ENCODE measurements at places on chromosomes 1 and 21. TPM values are rescaled to one million over a fixed set of nuclear protein-coding genes. Genes with fewer than 3 reads are reported as not detected.

CACHD1 gene
- 20.5 TPM for total RNA-seq

AMY1B gene
- total RNA-seq = not detected

APP gene
- total RNA-seq = 1,157 TPM

GRCh38 chr1:179779645-179780272 is 36.7 kb downstream of the FAM163A start:
- no peak for DNase-seq

DNA sequence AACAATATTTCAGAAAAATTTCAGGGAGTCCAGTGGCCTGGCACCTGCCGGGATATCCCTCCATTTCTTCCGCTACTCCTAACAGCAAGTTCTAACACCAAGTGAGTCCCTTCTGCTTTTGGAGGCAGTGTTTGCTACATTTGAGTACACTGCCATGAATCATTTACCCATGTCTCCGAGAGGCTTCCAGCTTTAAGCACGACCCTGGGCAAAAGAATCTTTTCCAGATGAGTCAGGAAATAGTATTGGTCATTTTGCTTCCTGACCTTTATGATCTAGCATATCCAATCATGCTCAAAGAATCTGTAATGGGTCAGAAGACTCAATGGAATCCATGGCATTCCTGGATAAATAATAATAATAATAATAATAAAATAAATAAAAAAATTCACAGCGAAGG is 60.7 kb upstream of the FMN2 start:
- no peak for DNase-seq

GRCh38 chr1:214698559-214698958 is 95.6 kb downstream of the CENPF start:
- no peak for DNase-seq

- DNase-seq = no peak
These were observed 138.6 kb upstream of the EDN2 start for GRCh38 chr1:41622859-41623732.

DNA sequence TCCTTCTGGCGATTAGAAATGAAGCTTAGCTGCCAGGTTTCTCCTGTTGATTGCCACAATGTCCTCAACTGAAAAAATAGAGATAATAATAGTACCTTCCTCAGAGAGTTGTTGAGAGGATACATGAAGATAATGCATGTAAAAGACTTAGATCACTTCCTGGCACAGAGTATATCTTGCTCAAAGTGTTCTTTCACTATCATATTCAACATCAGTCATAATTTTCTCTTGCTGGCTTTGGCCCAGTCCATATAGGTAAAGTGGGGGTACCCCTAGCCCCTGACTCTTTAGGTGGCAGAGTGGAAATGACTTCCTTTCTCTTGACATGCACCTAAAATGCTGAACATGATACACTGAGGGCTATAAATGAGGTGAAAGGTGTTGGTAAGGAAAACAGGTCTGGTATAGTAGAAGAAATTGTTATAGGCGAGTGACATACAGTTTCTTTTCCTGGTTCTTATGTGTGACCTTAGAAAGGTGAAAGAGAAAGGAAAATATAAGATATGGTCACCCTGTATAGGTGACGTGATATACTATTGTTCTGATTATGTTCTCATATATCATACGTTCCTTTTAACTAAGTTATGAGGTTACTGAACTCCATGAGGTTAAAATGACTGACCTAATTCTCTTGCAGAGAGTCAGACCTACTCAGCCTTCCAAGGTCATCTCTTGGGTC is 209.9 kb upstream of the DEPDC1 start:
- no peak for DNase-seq

DNA sequence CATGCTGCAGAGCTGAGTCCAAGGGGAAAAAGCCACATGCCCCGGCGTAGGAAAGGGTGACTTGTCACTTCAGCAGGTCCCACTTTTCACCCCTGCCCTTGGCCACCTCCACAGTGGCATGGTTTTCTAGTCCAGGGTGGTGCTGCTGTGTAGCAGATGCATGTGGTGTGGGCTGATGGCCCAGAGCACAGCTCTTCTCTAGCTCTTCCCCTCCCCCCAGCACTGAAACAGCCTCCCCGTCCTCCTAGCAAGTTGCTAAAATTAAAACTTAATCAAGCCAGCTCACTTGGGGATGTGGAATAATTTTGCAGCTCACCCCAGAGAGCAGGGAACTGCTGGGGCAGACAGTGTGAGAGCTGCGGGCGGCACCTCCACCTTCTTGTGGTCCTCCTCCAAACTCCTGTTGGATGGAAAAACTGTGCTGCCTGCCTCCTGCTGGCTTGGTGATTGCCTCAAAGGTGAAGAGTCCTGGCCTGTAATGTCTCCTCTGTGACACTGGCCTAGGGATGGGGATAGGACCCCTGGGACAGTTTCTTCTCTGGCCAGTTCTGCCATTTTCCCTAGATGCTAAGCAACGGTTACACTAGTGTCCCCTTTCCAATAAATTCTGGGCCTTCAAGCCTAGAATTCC is 91.6 kb downstream of the RNF220 start:
- no peak for DNase-seq

DNA sequence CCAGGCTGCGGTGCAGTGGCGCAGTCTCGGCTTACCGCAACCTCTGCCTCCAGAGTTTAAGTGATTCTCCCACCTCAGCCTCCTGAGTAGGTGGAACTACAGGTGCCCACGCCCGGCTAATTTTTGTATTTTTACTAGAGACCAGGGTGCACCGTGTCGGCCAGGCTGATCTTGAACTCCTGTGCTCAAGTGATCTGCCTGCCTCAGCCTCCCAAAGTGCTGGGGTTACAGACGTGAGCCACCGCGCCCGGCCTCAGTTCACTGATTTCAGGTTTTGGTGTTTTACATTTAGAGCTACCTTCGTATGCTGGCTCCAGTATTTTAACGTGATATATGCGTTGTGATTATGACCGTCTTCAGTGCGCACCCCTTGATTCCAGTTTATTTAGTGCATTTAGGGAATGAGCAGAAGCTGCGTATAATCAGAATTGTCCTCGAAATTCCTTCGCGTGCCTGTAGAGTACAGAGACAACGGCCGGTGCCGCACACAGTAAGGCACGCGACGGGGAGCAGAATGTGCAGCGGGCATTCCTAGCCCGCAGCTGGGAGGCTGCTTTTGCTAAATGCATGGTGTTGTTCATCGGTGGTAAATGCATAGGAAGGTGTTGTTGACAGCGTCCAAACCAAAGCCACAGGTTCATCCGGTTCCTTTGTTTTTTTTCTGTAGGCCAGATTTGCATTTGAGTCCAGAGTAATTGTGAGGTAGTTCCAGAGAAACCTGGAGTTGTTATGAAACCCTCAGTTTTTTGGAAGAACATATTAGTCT is 48.9 kb upstream of the DIP2A start:
- no peak for DNase-seq

Data from dorsolateral prefrontal cortex (tissue), 122 donors.